SJSA1 (cell line): ENCODE measurements at places on chromosomes 16 and 17. TPM values are rescaled to one million over a fixed set of nuclear protein-coding genes. Genes with fewer than 3 reads are reported as not detected.

Gene AGRP
- total RNA-seq: not detected in 2 replicates

Gene CCL13
- not detected in 2 replicates for total RNA-seq

Gene ADAP2
- 0.13 and 1.3 TPM in 2 replicates for total RNA-seq

Gene WNT3
- total RNA-seq: 1.8 and 4.0 TPM in 2 replicates

Gene CCL17
- not detected in 2 replicates for total RNA-seq

DNA sequence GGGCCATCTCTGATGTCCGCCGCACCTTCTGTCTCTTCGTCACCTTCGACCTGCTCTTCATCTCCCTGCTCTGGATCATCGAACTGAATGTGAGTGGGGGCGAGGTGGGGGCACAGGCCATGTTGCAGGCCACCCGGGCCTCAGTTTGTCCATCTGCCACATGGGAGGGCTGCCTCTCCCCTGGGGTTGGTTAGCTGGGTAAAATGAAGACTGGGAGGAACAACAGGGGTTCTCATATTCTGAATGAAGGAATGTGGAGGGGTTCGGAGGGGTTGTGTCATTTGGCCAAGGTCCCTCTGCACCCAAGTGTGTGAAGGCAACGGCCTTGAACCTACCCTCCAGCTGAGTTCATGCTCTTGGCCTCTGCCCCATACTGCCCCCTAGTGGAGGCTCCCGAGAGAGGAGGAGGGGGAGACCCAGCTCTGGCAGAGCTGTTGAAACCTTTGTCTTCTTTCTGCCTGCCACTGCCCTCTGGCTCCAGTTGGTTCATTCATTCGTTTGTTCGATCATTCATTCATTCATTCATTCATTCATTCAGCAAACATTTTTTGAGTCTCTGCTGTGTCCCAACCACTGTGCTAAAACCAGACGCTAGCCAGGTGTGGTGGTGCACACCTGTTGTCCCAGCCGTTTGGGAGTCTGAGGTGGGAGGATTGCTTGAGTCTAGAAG lies 11.4 kb upstream of the TCAP start:
- H3K36me3 ChIP-seq: peaks cover 8% of the 10 kb centered on the region
- no peaks in the 10 kb centered on the region for H3K27me3 ChIP-seq
- DNase-seq: peak; percentile 29
- H3K27ac ChIP-seq: no peak overlapping the region
- peaks cover 17% of the 10 kb centered on the region for H3K4me1 ChIP-seq

- no peak overlapping the region for H3K4me3 ChIP-seq
- H3K27ac ChIP-seq: peak overlapping the region; percentile 95
- DNase-seq: no peak
These were observed 12.5 kb downstream of the CDH13 start for GRCh38 chr16:82639263-82639662.

DNA sequence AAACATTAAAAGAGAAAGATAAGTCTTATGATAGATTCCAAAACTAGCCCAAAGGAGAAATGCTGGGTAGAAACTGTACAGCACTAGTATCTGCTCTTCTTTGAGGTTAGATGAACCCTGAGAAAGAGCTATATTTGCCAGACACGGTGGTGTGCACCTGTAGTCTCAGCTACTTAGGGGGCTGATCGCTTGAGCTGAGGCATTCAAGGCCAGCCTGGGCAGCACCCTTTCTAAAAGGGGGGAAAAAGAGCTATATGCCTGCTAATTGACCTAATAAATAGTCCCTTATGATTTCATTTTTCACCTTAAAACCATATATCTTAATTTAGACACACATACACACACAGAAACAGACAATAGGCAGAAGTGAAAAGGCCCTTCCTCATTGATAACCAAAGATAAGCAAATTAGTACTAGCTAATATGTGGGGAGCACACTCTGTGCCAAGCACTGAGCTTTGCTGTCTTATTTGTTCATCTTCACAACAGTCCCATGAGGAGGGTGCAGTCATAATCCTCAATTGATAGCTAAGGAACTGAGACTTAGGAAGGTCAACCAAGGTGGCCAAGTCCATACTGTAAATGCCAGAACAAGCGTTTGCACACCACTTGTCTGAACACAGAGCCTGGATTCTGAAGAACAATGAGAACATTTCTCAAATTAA lies 56.6 kb upstream of the NLK start:
- no peaks in the 10 kb centered on the region for H3K36me3 ChIP-seq
- 0 out of 2 replicates have a peak, but pooled peaks cover 3% of the 10 kb centered on the region for H3K27me3 ChIP-seq
- no peaks in the 10 kb centered on the region for H3K4me1 ChIP-seq
- DNase-seq: no peak
- H3K4me3 ChIP-seq: no peak overlapping the region

DNA sequence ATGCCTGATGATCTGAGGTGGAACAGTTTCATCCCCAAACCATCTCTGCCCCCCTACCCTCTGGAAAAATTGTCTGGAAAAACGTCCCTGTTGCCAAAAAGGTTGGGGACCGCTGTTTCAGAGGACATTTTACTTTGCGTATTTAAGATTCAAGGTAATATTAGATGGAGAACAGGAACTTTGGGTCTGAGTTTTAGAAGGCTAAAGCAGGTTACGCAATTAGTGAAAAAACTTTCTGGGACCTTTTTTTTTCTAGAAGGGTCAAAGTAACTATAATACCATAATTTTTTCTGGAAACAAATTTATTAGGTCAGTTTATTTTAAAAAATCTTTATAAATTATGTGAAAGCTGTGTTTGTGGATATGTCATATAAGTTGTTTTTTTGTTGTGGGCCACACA lies 5.8 kb downstream of the TANC2 start:
- H3K4me3 ChIP-seq: no peak overlapping the region
- H3K27me3 ChIP-seq: no peaks in the 10 kb centered on the region
- H3K4me1 ChIP-seq: peaks cover 22% of the 10 kb centered on the region
- H3K27ac ChIP-seq: no peak overlapping the region
- no peaks in the 10 kb centered on the region for H3K36me3 ChIP-seq

DNA sequence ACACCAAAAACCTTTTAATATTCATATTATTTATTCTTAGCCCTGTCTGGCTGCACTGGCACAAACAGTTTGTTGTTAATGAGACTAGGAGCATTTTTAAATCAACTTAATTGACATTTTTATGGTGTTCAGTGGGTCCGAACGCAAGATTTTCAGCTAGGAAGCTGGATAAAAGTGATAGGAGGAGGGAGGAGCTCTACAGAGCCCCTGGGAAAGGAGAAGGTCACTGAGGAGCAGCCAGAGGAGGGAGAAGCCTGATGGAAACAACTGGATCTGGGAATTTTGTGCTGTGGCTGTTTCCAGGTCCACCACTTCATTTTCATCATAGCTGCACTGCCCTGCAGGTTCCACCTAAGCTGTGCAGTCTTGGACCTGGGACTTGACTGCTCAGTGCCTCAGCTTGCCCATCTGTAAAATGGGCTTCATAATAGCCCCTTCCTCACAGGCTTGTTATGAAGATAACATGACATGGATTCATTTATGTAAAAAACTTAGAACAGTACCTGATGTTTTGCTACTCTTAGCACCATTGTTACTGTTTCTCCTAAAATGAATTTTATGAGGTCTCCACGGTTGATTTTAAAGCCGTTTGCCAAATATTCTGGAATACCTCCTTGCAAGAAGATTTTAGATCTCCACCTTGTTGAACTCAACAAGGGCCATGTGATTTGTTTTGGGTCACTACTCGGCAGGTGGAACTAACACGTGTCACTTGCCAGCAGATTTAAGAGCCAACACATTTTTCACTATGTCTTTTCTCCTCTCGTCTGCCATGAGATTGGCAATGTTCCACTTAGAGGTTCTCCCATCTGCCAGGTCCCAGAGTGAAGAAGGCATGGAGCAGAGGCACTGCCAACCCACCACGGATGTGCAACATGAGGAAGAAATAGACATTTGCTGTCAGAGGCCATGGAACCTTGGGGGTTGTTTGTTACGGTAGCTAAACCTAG lies 18.7 kb upstream of the GRIN2A start:
- DNase-seq: no peak
- no peak overlapping the region for H3K4me3 ChIP-seq
- H3K4me1 ChIP-seq: no peaks in the 10 kb centered on the region
- no peak overlapping the region for H3K27ac ChIP-seq

- H3K36me3 ChIP-seq: peaks cover 45% of the 10 kb centered on the region
- peaks cover 12% of the 10 kb centered on the region for H3K4me1 ChIP-seq
These were observed at the start of the genes PMM2 and TMEM186 for GRCh38 chr16:8797364-8798173. Gene PMM2, plus strand, starts transcription at chr16:8797839. Its CDS starts 44 bp downstream, at chr16:8797883. Gene TMEM186, minus strand, starts transcription at chr16:8797639. Its CDS starts 25 bp downstream, at chr16:8797614.

- peaks cover 4% of the 10 kb centered on the region for H3K4me1 ChIP-seq
- no peak for DNase-seq
- peaks cover 35% of the 10 kb centered on the region for H3K36me3 ChIP-seq
These were observed 190.9 kb upstream of the CACNG5 start for GRCh38 chr17:66643815-66644710.
